ENCODE measurements at places on chromosomes 1 and 21. TPM values are rescaled to one million over a fixed set of nuclear protein-coding genes. Genes with fewer than 3 reads are reported as not detected.
A peak's percentile ranks its signal among the peaks of the same experiment; 100 is the strongest.

Gene TFF3
- total RNA-seq, result not detected

- DNase-seq, result no peak
Measured at GRCh38 chr1:199247891-199248290, 609.1 kb downstream of the PTPRC start.

DNA sequence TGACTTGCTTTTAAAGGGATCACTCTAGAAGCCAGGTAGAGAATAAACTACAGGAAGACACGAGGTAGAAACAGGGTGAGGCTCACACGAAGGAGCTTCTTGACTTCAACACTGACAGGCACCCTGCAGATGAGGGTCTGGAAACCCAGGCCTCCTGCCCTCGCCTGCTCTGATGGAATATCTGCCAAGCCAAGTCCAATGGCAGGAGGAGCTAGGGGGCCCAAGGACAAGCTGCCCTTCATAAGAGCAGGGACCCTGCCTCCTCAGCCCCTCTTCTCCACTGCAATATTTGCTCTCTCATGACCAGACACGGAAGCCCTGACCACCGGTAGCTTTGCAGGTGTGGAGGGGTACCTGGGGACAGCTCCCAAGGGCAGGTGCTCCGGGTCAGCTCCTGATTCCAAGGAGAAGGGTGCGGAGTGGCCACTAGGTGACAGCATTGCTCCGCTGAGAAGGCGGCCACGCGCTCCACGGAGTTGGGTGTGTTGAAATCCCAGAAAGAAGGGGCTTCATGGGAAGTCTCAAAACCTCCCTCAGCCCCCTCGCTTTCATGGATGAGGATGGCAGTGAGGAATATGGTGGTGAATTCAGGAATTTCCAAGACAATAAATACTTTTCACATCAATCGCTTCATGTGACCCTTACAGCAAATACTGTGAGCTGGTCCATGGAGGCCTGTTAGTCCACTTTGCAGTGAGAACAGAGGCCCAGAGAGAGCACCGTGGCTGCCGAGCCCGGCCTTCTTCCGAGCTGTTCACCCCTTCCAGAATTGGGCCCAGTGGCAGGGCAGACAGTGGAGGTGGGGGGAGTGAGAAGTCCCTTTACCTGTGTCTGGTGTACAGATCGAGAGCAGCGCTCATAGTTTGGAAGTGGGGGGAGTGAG is 33.2 kb upstream of the PAX7 start:
- peak; percentile 53 for DNase-seq

GRCh38 chr1:184929711-184930202 is 44.6 kb downstream of the NIBAN1 start:
- peak; percentile 95 for DNase-seq

- DNase-seq, result no peak
Measured at GRCh38 chr1:71312545-71312944, 231.7 kb upstream of the ZRANB2 start.

- no peak for DNase-seq
Measured at GRCh38 chr1:14334336-14335176, 263.9 kb upstream of the KAZN start.

Data from PC-9 (cell line).